Endodermal cell (in vitro differentiated cells): ENCODE measurements at places on chromosomes 1 and 21. TPM values are rescaled to one million over a fixed set of nuclear protein-coding genes. Genes with fewer than 3 reads are reported as not detected.

NBPF9 gene
- total RNA-seq, result 19.0 to 38.8 TPM (median 38.1 TPM) in 3 replicates

DIO1 gene
- total RNA-seq, result not detected in 2 replicates

DNA sequence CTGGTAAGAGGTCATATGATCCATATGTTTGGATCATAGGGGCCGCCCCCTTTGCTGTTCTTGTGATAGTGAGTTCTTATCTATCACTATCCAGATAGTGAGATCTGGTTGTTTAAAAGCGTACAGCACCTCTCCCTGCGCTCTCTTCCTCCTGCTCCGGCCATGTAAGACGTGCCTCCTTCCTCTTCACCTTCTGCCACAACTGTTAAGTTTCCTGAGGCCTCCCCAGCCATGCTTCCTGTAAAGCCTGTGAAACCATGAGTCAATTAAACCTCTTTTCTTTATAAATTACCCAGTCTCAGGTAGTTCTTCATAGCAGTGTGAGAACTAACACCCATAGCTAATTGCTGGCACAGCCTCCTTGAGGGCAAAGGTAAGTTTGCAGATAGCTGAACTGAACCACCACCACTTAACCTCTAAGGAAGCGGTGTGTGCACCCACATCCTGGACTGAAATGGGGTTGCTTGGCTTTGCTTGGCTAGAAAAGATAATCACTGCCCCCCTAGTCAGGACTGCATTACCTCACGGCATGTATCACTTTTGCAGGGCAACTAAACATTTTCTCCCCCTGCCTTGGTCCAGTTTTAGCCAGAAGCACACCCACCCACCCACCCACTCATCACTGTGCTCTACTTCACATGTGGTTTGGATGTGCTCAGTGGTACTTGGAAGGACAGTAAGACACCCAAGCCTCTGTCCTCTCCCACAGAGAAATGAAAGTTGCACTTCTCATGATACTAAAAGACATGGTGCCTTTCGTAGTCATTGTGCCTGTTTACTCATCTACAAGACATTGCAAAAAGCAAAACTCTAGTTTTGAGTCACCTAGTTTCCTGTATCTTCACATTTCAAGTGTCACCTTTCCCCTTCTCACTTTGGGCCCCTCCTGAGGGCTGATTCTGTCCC, 23.1 kb upstream of the PTAFR start:
- no peak overlapping the region for H3K27ac ChIP-seq
- H3K27me3 ChIP-seq, result no peaks in the 10 kb centered on the region
- H3K4me3 ChIP-seq, result no peak overlapping the region
- H3K36me3 ChIP-seq, result peaks cover 52% of the 10 kb centered on the region
- DNase-seq, result no peak
- H3K4me1 ChIP-seq, result no peaks in the 10 kb centered on the region

GRCh38 chr1:159009704-159010361, at the start of gene IFI16:
Gene IFI16, plus strand, starts transcription at chr1:159009907. Its CDS starts 4,774 bp downstream, at chr1:159014681.
- H3K4me3 ChIP-seq, result no peak within 1 kb of the TSS
- H3K27me3 ChIP-seq, result no peaks in the 10 kb centered on the region
- H3K36me3 ChIP-seq, result no peaks in the 10 kb centered on the region
- H3K4me1 ChIP-seq, result peaks cover 15% of the 10 kb centered on the region

DNA sequence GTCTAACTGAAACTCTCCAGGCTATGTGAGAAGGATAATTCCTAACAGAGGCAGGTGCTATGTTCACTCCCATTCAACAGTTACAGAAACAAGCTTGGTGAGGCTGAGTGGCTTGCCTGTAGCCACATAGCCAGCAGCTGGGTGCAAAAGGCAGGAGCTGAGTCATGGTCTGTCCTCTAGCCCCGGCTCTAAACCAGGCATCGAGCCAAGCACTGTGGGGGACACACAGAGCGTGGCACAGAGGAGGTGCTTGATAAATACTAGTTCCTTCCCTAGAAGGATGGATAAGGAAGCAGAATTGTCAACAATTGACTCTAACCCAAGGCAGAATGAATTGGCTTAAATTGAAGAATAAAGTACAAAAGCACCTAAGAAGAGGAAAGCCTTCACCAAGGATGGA, 10.4 kb upstream of the KCNA2 start:
- peaks cover 85% of the 10 kb centered on the region for H3K27me3 ChIP-seq
- H3K4me3 ChIP-seq, result no peak overlapping the region
- H3K36me3 ChIP-seq, result no peaks in the 10 kb centered on the region
- H3K27ac ChIP-seq, result no peak overlapping the region
- no peaks in the 10 kb centered on the region for H3K4me1 ChIP-seq

- DNase-seq, result no peak
- no peak overlapping the region for H3K27ac ChIP-seq
- no peaks in the 10 kb centered on the region for H3K36me3 ChIP-seq
- no peaks in the 10 kb centered on the region for H3K27me3 ChIP-seq
- H3K4me3 ChIP-seq, result no peak overlapping the region
- H3K4me1 ChIP-seq, result no peaks in the 10 kb centered on the region
Observed at GRCh38 chr1:54604572-54605370, 18.6 kb downstream of the FAM151A start.
